ENCODE measurements at places on chromosomes 11 and 22.

- DNase-seq: no peak
These were observed 199.5 kb upstream of the PLET1 start for GRCh38 chr11:112460141-112460540.

- no peak for DNase-seq
These were observed 17.0 kb downstream of the MMP10 start for GRCh38 chr11:102763440-102763839.

DNA sequence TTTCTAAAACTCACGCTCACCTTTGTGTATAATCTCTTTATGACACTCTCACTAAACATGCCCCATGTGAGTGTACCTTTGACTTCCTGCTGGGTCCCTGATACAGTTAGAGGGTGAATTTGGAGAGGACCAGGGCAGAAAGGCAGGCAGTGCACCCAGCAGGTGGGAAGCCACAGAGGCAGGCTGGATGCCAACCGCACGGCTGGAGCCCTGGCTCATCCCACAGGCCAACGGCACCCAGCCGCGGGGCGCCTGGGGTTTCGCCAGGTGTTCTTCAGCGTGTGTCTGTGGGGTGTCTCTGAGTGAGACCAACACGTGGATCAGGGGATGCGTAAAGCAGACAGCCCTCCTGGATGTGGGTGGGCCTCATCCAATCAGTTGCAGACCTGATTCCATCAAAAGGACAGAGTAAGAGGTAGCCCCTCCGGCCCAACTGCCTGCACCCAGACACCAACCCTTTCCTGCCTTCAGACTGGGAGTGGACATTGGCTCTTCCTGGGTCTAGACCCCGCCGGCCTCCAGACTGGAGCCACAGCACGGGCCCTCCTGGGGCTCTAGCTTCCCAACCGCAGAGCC is 51.6 kb downstream of the DHCR7 start:
- no peak for DNase-seq

DNA sequence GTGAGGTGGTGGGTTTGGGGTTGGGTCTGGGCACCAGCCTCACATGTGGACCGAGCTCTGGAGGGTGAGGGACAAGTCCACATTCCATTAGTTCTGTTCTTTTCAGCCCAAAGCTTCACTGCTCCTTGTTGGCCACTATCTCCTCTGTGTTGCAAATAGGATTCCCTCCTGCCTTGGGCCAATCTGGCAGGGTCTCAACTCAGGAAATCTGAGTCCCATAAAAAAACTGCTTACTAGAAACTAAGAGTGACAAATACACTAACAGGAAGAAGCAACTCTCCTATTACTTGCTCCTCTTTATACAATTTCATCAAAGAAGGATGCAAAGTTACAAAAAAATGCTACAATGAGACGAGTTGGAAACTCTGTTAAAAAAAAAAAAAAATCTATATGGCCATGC is 66.2 kb upstream of the CSNK1E start:
- no peak for DNase-seq

- no peak for DNase-seq
These were observed 79.1 kb downstream of the TBC1D22A start for GRCh38 chr22:46841522-46841921.

GRCh38 chr11:69459848-69460539 is 21.5 kb upstream of the LINC01488 start:
- DNase-seq: no peak

DNA sequence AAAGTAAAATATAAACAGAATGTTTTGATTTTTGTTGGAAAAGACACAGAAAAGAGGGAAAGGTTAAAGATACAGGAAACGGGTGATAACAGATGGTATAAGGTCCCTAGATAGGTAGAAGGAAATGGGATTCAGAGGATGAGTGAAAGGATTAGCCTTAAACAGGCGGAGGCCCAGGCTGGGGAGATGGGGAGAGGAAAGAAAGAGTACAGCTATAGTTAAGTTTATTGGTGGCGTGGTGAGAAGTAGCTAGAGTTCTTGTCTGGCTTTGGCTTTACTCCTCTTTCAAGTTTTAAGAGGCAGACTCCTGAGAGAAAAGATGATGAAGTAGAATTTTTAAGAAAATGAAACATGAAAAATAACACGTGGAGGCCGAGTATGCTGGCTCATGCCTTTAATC is 13.7 kb downstream of the ZBTB44 start:
- DNase-seq: no peak

Measured in AML-193 (cell line).